ENCODE measurements at places on chromosomes 3 and 15.

DNA sequence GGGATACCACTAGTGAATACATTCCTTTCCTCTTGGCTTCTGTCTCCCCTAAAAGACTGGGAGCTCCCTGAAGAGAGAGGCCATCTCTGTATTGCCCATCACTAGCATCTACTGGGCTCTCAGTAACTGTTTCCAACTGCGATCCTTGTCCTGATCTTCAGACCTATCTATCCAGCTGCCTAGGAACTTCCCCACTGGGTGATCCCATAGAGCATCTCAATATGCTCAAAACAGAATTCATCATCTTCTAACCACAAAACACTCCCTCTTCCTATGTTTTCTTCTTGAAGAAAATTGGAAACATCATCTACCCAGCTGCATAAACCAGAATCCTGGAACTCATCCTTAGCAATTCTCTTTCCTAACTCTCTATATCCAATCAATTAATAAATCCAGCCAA is 54.6 kb downstream of the PLD1 start:
- DNase-seq: no peak

- DNase-seq: no peak
These were observed 48.7 kb upstream of the CRTC3 start for GRCh38 chr15:90481023-90481422.

DNA sequence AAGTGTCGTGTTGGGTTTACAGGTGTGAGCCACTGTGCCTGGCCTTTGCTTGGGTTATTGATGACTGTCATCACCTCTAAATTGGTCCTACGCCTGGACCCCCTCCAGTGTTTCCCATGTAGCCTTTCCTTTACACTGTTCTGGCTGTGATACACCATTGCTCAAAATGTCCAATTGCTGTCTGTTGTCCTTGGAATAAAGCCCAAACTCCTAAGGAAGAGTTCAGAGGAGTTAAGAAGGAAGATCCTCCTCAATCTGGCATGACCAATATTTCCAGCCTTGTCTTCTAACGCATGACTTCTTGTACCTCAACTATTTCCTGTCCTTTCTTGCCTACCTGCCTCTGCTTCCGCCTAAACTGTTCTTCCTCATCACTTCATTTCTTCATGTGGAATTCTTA is 113.1 kb downstream of the POLR2M start:
- DNase-seq: no peak

DNA sequence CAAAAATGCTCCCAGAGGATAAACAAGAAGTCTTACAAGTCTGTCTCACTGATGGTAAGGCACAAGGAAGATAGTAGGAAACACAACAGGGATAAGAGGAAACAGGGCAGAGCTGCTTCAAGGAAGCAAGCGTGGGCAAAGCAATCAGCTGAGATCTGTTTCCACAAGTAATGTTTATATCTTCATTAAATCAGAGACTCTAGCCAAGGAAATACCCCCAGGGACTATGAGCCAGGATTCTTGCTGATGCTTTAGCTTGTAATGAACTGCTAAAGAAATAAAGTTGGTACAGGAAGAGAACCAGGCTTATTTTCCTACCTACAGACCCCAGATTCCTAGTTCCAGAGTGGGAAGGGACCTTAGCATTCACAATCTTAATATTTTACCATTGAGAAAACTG is 112.7 kb upstream of the C3orf80 start:
- no peak for DNase-seq

DNA sequence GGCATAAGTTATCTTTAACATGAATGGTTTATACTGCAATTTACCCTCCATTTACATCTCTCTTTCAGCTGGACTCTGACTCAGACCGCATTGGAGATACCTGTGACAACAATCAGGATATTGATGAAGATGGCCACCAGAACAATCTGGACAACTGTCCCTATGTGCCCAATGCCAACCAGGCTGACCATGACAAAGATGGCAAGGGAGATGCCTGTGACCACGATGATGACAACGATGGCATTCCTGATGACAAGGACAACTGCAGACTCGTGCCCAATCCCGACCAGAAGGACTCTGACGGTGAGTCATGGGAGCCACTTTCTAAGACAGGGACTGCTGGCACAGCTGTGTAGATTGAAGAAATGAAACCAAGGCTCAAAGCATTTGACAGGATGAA is 11.6 kb downstream of the THBS1 start:
- DNase-seq: no peak

DNA sequence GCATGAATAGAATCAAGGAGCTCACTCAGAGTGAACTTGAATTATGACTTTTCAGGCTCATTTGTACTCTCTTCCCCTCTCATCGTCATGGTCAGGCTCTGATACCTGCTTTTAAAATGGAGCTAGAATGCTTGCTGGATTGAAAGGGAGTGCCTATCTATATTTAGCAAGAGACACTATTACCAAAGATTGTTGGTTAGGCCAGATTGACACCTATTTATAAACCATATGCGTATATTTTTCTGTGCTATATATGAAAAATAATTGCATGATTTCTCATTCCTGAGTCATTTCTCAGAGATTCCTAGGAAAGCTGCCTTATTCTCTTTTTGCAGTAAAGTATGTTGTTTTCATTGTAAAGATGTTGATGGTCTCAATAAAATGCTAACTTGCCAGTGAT is 9.6 kb downstream of the CCNDBP1 start:
- no peak for DNase-seq

DNA sequence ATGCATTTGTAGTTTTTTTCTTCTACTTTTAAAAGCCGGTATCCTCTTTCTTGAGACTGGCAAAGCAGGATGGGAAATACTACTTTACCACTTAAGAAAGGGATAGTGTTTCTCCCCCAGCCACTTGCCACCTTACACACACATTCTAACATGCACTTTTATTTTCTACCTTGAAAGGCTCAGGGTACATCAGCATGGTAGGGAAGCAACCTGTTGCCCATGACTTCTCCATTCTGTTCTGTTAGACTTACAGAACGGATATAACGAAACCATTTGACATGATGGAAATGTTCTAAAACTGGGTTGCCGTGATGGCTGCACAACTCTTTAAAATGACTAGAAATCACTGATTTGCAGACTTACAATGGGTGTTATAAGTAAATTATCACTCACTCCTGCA is 405.5 kb downstream of the SHQ1 start:
- no peak for DNase-seq

DNA sequence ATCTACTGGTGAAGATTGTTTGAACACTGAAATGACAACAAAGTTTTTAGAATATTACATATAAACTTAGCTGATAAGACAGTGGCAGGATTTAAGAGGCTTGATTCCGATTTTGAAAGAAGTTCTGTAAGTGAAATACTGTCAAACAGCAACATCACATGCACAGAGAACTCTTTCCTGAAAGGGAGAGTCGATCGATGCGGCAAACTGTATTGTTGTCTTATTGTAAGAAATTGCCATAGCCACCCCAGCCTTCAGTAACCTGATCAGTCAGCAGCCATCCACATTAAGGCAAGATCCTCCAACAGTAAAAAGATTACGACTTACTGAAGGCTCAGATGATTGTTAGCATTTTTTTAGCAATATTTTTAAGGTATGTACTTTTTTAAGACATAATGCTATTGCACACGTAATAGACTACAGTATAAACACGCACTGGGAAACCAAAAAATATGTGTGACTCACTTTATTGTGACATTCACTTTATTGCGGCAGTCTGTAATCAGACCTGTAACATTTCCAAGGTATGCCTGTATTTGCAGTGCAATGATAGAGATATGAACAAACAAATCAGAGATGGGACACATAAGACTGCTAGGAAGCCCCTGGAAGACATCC is 225.6 kb upstream of the UBE2E1 start:
- no peak for DNase-seq

DNA sequence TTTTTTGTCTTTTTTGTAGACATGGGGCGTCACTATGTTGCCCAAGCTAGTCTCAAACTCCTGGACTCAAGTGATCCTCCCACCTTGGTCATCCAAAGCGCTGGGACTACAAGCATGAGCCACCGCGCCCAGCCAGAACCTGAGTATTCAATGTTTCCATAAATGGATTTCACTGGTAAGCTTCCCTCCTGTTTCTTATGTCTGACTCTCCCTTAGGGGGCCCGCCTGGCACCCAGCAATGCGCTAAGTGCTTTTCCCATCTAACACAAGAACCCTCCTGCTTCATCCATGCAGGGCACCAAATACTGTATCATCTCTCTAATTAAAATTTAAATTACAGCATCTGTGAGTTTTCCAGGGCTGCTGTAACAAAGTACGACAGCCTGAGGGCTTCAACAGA is 44.9 kb downstream of the KLF15 start:
- DNase-seq: no peak

- no peak for DNase-seq
These were observed 197.6 kb upstream of the CFAP20DC start for GRCh38 chr3:59247402-59247841.

DNA sequence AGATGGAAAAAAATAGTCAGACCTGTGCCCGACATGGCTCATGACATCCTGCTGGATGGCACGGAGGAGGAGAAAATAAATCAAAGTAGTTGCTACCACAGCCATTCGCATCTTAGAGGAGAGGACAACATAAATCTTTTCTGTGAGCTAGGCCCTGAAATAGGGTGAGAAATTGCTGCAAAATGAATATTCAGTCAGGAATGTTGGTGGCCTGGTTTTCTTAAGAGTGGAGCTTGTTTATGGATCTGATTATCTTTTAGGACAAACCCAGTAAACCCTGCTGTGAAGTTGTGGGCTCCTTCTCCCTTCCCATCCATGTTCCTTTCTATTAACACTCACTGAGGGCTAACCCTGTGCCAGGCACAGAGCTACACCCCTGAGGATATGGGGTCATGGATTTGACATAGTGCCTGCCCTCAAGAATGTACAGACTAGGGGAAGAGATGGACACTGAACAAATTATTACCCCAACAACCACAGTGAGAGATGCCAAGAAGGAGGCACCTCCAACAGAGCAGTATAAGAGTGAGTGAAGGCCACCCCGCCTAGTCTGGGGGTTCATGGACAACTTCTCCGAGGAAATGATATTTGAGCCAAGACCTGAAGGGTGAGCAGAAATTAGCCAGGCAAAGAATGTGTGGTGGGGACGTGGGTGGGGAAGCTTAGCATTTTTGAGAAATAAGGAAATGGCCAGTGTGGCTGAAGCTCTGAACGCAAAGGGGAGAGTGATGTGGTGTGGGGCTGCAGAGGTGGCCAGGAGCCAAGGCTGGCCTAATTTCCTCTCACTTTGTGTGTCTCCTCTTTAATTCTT is 68.9 kb upstream of the ARL8B start:
- DNase-seq: no peak

DNA sequence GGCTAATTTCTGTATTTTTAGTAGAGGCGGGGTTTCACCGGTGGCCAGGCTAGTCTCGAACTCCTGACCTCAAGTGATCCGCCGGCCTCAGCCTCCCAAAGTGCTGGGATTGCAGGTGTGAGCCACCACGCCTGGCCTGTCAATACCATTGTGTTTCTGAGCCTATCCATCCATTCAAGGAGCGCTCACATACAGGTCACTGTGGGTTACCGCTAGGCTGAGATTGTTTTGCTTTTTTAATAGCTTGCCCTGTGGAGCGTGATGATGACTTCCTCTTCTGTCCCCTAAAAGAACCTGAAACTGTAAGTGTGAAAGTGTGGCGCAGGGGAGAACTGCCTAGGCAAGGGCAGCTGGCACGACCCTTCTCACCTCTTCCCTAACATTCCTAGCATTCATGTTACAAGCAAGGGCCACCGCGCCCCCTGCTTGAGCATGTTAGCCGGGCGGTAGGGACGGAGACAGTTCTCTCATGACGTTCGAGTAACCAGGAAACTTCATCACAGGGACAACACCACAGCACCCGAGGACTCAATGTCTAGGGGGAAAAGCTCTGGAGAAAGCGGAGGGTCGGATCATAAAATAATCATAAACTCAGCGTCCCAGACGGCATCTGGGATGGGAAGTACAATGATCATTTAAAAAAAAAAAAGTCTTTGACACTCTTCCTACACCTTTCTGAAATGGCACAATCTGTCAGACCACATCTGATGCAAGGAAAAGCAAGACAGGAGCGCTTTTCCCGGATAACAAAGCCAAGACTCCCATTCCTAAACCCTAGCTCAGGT is 790 bp downstream of the LAMP3 start:
- DNase-seq: no peak

- no peak for DNase-seq
These were observed 48.6 kb upstream of the LDHAL6B start for GRCh38 chr15:59157840-59158700.
